Activated CD4-positive, alpha-beta T cell treated with anti-CD3 and anti-CD28 coated beads for 24 hours (primary cell): ENCODE measurements at places on chromosomes 2 and 18.

DNA sequence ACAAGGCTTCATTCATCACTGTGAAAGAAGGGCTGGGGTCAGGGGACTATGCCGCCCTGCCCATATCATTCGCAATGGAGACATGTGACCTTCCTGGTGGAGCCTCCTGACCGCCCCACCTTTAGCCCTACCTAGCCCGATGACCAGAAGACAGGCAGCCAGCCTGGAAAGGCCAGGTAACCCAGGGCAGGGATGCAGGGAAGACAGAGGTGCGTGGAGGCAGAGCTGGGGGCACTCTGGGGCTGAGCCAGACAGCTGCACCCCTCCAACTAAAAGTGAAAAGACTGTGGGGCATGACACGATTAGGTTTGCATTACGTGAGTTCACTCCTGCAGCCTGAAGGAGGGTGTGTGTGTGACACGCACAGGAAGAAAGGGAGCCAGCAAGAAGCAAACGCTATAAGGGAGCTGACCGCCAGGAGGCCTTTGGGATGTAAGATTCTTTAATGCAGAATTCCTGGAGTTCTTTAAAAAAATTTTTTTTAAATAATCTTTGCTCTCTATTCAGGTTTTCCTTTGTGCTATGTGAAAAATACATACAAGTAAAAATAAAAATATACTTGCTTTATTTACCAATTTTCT, 3.7 kb upstream of the HES6 start:
- DNase-seq = no peak

GRCh38 chr2:102094917-102095316, 47.6 kb upstream of the IL1R1 start:
- DNase-seq = peak; percentile 36

GRCh38 chr18:8776013-8776943, 70.9 kb downstream of the MTCL1 start:
- no peak for DNase-seq

DNA sequence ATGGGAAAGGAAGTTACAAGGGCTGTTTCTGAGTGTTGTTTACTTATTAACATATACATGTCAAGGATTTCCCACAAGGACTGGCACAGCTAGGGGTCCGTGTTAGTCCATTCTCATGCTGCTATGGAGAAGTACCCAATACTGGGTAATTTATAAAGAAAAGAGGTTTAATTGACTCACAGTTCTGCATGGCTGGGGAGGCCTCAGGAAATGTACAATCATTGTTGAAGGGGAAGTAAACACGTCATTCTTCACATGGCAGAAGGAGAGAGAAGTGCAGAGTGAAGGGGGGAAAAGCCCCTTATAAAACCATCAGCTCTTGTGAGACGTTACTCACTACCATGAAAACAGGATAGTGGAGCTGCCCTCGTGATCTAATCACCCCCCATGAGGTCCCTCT, 128.9 kb upstream of the CELF4 start:
- DNase-seq = no peak

DNA sequence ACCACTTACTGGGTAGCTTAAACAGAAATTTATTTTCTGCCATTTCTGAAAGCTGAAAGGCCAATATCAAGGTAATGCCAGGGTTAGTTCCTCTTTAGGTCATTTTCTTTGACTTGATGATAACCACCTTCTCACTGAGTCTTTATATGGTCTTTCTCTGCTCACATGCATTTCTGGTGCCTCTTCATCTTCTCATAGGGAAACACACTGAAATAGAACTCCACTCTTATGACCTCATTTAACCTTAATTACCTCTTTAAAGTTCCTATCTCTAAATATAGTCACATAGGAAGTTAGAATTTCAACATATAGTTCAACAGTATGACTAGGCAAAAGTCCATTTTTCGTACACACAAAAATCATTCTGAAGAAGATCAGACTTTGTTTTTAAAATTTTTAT, 616.8 kb upstream of the VRK2 start:
- no peak for DNase-seq

GRCh38 chr2:199459286-199460100, 1.8 kb upstream of the SATB2 start:
- DNase-seq = peak; percentile 57

DNA sequence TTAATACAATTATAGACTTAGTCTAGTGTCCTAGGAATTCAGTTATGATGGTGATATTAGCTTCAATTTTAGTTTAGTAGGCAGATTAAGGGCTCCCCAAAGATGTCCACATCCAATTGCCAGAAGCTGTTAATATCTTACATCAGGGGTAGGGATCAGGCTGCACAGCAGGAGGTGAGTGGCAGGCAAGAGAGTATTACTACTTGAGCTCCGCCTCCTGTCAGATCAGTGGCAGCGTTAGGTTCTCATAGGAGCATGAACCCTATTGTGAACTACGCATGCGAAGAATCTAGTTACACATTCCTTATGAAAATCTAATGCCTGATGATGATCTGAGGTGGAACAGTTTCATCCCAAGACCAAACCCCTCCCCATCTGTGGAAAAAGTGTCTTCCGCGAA, 54.9 kb downstream of the NYAP2 start:
- no peak for DNase-seq

DNA sequence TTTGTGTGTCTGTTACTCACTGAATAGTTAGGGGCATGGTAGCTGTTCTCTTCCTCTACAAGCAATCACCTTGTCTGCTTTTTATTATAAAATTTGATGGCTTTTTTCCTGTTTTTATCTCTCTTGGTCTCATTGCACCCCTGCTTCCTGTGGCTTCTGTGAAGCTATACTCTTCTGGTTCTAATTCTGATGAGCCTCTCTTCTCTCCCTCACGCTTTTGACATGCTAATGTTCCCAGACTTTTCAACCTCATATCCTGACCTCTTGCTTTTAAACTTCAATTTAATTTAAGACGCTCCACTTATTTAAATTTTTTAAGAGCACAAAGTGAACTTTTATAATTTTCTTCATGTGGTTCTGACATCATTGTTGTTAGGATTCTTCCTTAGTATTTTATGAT, 361.4 kb downstream of the DLGAP1 start:
- DNase-seq = no peak

GRCh38 chr2:179005976-179006375, 44.0 kb downstream of the CCDC141 start:
- DNase-seq = no peak

DNA sequence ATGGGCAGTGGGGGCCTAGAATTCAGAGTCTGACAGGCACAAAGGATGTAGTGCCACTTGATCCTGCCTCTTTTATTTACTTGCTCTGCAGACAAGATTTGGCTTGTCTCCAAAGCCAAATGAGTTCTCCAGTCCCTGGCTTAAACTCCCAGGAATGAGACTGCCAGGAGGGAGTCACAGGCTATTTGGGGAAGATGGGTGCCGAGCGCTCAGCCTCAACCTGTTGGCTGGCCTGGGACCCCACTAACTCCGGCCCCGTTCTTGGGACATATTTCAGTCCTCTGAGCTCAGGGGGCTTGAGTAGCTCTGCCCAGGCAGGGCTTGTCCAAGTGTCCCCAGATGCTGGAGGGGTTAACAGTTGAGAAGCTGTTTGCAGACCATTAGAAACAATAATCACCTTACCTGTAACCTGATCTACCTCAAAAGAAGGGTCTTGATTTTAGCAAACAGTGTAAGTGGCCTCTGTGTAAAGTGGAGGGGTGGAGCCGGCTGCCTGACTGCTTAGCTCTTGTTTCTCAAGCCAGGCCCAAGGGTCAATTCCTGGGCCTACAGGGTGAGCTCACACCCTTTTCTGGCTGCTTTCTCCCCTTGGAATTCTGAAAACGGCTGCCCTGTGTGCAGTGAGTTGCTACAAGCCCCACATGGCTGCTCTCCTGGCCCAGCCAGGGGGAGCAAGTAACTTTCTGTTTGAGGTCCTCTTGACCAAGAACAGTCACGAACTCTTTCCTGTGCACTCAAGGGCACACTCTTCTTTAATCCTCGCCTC, 27.1 kb upstream of the FZD5 start:
- DNase-seq = no peak

- no peak for DNase-seq
Observed at GRCh38 chr18:7488571-7488970, 78.5 kb upstream of the PTPRM start.

GRCh38 chr2:174062934-174063333, 97.8 kb upstream of the SP3 start:
- no peak for DNase-seq

GRCh38 chr2:229409751-229410181, 138.7 kb upstream of the PID1 start:
- DNase-seq = no peak

GRCh38 chr2:181828122-181828705, 63.3 kb upstream of the ITPRID2 start:
- no peak for DNase-seq

GRCh38 chr2:142582317-142582716, 295.1 kb upstream of the KYNU start:
- DNase-seq = no peak

DNA sequence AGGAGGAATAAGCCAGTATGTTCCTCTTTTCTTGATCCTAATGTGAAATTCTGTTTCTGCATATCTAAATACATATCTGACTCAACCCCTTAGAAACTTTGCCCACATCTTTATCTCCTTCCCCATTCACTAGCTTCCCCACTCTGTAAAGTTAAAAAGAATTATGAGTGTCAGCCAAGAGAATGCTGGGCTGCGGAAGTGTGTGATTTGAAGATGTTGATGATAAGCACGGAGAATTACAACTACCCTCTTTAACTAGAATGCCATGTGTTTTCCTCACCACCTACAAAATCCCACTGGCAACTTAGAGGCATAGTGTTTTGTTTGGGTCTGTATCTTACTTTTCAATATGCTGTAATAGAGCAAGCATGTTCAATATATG, 490.4 kb upstream of the FANCL start:
- DNase-seq = no peak

GRCh38 chr2:55786280-55786679, 92.6 kb upstream of the PNPT1 start:
- DNase-seq = no peak

GRCh38 chr18:74303936-74304335, 11.7 kb upstream of the C18orf63 start:
- DNase-seq = no peak

- DNase-seq = no peak
Observed at GRCh38 chr18:35516789-35517188, 19.0 kb upstream of the INO80C start.

GRCh38 chr2:120602251-120602650, 133.4 kb upstream of the GLI2 start:
- DNase-seq = no peak

DNA sequence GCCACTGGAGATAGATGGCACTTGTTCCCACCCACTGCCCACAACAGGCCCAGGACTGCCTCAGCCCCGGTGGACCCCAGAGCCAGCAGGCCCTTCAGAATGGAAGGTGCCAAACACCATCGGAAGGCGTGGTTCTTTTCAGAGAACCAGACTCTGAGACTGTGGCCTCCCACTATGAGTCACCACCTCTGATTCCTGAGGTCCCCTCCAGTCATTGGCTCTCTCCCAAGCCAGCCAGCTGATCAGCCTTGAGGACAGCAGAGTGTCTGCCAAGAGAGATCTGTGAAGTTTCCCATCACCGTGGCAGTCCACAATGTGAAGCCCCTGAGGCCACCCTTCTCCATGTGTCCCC, 10.4 kb upstream of the MAP3K2 start:
- peak; percentile 40 for DNase-seq

GRCh38 chr2:53347269-53347668, 420.3 kb upstream of the CHAC2 start:
- DNase-seq = no peak

DNA sequence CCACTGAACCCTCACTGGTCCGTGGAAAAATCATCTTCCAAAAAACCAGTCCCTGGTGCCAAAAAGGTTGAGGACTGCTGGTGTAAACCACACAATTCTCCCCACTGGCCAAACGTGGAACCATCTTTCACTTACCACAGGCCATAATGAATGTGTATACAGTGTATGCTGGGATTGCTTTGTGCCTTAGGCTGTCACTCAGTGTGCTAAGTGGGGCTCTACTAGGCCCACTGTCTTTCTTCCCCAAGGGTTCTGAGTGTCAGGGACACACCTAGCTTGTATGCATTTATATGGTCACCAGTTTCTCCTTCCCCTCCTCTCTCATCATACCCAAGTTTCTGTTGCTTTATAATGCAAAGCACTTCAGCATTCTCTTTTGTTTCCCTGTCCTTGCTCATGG, 27.2 kb downstream of the SCYGR8 start:
- no peak for DNase-seq

DNA sequence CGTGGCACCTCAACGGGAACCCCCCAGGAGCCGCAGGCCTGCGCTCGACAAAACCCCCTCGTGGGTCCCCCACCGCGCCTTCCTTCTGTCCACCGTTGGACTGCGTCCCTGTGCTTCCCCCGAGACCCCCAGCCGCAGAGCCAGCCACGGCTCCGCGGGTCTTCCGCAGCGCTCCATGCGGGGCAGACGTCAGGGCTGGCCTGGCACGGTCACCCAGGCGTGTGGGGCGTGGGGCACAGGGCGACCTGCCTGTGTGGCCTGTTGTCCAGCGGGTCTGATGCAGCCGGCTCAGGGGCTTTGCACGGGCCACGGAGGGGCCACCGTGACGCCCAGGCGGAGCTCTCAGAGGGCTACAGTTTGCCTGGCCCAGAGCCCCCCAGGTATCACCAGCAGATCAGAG, 11.0 kb downstream of the NFATC1 start:
- DNase-seq = no peak

DNA sequence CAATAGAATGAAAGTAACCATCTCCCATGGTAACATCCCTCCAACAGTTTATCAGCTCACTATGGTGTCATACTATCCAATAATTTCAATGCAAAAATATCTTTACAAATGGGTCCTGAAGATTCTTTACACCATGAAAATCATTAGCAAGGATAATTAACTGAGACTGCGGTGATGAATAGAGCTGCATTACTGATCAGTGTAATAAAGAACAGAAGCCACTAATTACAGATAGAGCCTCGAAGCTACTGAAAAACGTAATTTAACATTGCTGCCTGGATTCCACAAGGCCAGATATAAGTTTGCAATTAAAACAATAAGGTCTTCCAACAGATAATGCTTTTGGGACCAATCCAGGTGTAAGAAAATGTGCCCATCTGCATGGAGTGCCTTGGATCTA, 1245.8 kb upstream of the SLC39A10 start:
- no peak for DNase-seq

DNA sequence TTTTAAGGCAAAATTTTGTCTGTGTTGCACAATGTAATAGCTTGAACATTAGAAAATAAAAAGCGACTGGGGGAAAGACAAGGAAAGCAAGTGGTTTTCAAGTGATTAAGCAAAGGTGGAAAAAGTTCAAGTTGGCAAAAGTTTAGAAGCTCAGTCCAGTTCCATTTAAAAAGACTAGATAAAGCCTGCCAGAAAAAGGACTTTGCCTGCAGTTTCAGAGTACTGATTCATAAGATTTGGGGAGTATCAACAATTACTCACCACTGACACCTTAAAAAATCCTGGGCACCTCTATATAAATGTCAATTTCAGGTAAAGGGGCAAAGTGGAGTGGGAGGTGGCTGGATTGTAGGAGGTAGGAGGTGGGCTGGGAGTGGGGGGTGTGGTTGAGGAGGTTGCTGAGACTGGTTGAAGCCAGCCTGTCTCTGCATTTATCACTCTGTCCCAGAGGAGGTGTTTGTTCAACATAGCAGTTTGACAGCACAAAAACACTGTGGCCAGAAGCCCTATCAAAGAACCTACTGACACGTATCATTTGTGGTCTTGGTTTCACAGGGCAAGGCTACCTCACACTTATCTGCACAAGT, 14.6 kb downstream of the ZEB2 start:
- DNase-seq = no peak

- no peak for DNase-seq
Observed at GRCh38 chr2:64284751-64285150, 140.5 kb upstream of the PELI1 start.

- no peak for DNase-seq
Observed at GRCh38 chr2:201490291-201490690, 38.8 kb downstream of the STRADB start.

- no peak for DNase-seq
Observed at GRCh38 chr18:30415903-30416302, 626.6 kb downstream of the DSC3 start.
